ENCODE measurements at places on chromosomes 5 and 9.

DNA sequence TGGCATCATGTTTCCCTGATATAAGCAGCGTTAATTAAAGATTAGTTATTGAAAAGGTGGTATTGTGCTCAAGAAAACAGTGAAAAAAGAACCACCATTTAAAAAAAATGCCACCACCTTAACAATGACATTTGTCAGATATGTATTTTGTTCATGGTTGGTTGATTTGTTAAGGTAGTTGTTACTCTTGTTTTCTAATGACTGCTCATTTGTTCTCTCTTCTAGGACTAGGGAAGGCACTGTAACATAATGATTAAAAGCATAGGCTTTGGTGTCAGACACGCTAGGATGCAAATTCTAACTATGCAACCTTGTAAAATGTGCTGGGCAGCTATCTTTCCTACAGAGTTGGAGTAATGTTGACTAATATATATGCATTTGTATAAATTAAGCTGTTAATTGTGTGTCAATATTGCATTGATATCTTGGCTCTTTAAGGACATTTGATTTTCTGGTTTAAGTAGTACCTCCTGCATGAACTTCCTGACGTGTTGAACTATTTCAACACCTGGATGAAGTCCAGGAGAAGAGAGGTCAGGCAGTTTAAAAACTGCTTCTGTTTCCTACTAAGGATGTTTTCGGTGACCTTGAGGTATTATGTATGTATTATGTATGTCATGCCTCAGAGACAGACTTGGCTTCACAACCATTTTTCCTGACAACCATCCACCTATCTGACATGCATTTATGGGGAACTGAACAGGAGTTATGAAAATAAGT, 77.8 kb downstream of the MUSK start:
- peaks cover 10% of the 10 kb centered on the region for H3K4me1 ChIP-seq
- no peak overlapping the region for H3K27ac ChIP-seq
- no peaks in the 10 kb centered on the region for H3K36me3 ChIP-seq
- no peaks in the 10 kb centered on the region for H3K27me3 ChIP-seq
- DNase-seq, result no peak

GRCh38 chr9:89623925-89624420, 19.2 kb downstream of the GADD45G start:
- H3K27ac ChIP-seq, result peak overlapping the region; percentile 64
- H3K27me3 ChIP-seq, result no peaks in the 10 kb centered on the region

DNA sequence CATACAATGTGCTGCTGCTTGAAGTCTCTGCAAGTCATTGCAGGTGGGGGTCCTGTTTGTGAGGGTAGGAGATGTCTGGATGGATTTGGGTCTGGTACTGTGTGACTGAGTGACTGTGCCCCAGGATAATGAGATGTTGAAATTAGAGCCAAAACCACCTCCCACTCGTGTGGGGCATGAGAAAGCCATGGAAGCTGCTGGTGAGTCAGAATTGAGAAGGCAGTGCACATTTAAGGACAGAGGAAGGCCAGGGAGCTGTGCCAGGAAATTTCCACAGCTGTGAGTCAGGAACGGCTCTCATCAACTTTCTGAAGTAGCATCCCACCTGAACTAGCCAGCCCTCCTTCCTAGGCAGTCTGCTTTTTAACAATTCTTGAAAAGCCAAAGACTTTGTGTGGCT, 229.8 kb downstream of the DRD1 start:
- no peak for DNase-seq
- H3K4me1 ChIP-seq, result no peaks in the 10 kb centered on the region
- H3K36me3 ChIP-seq, result no peaks in the 10 kb centered on the region
- H3K4me3 ChIP-seq, result no peak overlapping the region
- H3K27me3 ChIP-seq, result no peaks in the 10 kb centered on the region

- no peaks in the 10 kb centered on the region for H3K4me1 ChIP-seq
- no peak overlapping the region for H3K4me3 ChIP-seq
- no peaks in the 10 kb centered on the region for H3K36me3 ChIP-seq
- DNase-seq, result no peak
- peak overlapping the region; percentile 40 for H3K27ac ChIP-seq
- H3K27me3 ChIP-seq, result no peaks in the 10 kb centered on the region
Measured at GRCh38 chr9:131517761-131518190, 13.3 kb downstream of the UCK1 start.

- H3K4me3 ChIP-seq, result no peak overlapping the region
- H3K27me3 ChIP-seq, result no peaks in the 10 kb centered on the region
- H3K36me3 ChIP-seq, result no peaks in the 10 kb centered on the region
- no peak overlapping the region for H3K27ac ChIP-seq
- no peaks in the 10 kb centered on the region for H3K4me1 ChIP-seq
Measured at GRCh38 chr5:124333298-124333979, 413.0 kb downstream of the ZNF608 start.

DNA sequence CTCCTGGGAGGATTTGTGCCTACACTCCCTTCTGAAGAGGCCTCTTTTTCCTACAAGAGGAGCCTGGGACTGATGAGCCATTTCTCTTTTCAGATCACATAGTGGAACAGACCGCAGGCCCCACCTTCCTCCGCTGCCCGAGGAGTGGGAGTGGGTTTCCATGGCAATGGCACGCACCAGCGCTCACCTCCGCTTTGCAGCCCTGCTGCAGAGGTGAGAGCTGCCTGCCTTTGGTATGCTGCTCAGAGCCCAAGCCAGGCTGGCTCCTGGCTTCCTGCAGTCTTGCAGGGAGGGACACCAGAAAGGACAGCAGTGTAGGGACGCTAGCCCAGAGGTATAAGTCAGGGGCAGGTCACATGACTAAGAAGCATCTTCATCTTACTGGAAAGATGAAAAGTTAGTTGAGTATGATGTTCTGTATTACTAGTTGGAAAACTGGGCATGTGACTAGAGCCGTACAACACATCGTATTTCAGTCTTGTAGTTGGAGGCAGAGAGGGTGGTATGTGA, 12.4 kb downstream of the PTTG1 start:
- H3K36me3 ChIP-seq, result no peaks in the 10 kb centered on the region
- DNase-seq, result no peak
- H3K4me1 ChIP-seq, result peaks cover 6% of the 10 kb centered on the region
- no peaks in the 10 kb centered on the region for H3K27me3 ChIP-seq

All from transverse colon (tissue), 4 donors.